ENCODE measurements at places on chromosomes 6 and 20. TPM values are rescaled to one million over a fixed set of nuclear protein-coding genes. Genes with fewer than 3 reads are reported as not detected.

The FAM83C gene
- total RNA-seq, result not detected

DNA sequence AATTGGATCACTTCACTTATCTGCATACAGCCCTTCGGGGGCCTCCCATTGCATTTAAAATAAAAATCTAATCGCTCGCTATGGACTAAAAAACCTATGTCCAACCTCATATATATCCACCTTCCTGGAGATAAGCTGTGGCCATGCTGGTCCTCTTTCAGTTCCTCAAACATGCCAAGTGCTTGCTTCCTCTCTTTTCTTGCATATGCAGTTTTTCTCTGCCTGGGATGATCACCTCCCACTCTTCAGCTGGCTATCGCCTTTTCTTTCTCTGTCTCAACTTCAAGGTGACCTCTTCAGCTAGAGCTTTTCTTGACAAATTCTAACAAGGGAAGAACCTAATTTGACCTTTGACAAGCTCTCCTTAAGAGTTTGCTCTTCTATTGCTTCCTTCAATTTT is 5.6 kb upstream of the TFB1M start:
- DNase-seq, result no peak

The ZSCAN31 gene
- 5.6 TPM for total RNA-seq

GRCh38 chr6:18329776-18330175 is 57.4 kb upstream of the RNF144B start:
- no peak for DNase-seq

The LY6G6F gene
- total RNA-seq, result not detected

DNA sequence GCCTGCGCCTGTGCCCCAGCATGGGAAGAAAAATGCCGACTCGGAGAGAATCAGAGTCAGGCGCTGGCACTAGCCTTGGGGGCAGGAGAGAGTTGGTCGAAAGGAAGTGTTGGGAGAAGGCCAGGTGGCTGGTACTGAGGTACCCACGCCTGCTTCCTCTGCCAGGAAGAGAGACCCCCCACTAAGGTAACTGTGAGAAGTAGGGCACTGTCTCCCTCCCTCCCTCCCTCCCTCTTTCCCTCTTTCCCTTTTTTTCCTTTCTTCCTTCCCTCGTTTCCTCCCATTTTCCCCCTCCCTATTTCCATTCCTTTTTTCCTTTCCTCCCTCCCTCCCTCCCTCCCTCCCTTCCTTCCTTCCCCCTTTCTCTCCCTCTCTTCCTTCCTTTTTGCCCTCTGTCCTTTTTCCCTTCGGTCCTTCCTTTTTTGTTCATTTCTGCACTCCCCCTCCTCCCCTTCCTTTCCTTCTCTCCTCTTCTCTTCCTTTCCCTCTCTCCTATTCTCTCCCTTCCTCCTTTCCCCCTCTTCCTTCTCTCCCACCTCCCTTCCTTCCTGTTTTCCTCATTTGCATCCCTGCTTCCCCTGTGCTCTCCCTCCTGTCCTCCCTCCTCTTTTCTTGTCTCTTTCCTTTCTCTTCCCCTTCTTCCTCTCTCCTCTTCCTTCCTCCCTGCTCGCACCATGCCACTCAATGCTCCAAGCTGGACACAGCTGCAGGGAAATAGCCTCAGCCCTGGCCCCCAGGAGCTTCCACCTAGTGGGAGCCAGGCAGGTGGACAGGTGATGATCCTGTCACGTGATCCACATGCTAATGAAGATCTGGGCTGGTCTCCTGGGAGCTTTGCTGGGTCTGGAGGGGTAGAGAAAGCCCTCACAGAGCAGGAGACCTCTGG is 148.0 kb downstream of the DHX35 start:
- no peak for DNase-seq

The GJA10 gene
- not detected for total RNA-seq

The CD2AP gene
- 43.3 TPM for total RNA-seq

DNA sequence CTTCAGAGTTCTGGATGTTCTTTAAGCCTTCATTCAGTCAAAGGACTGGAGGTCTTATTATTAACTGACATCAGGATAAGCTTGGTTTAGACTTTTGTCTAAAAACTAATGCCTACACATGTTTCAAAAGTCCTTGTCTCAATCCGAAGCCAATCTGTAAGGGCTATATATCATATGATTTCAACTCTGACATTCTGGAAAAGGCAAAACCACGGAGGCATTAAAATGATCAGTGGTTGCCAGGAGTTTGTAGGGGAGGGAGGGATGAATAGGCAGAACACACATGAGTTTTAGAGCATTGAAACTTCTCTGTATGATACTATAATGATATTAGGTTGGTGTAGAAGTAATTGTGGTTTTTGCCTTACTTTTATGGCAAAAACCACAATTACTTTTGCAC is 1285.8 kb upstream of the CITED2 start:
- DNase-seq, result no peak

DNA sequence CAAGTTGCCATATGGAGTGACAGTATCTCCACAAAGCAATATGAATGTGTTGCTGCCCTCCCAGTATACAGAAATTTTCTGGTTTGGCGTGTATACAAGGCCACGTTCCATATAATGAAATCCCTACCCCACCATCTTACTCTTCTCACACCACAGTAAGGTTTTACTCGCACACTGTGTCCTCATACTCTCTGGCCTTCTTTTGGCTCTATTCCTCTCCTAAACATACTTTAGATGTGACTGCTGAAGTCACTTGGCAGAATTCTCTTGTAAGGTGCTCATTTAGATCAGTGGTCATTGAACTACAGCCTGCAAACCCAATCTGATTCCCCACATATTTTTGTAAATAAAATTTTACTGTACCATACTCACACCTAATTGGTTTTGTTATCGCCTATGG is 123.2 kb downstream of the RFPL4B start:
- DNase-seq, result no peak

DNA sequence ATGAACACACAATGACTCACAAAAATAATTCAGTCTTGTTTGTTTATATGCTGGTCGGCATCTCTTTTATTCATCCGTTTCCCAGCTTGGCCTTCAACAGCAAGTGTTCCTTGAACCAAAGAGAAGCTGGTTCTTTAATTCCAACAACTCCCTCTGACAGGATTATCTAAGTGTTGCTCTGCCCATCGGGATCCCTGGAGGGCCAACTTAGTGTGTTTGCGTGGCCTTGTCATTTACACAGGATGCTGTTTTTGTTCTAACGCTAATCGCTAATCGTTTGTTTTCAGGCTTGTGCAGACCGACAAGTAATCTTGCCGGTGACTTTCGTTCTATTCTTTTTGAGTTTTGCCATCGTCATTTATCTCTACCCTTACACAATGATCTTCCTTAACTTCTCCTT is 267.4 kb upstream of the EXOC2 start:
- no peak for DNase-seq

DNA sequence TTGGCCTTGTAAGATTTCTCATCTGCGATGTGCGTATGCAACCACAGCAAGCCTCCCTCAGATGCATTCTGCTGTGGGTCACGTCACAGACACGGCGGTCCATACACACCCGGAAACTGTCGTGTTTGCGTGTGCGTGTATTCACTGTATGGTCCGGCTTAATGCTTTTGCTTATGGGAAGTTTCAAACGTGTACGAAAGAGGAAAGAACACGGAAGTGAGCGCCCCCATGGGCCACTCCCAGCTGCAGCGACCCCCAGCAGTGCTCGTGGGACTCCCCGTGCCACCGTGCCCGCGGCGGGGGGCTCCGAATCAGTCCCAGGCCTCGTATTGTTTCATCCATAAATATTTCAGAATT is 10.2 kb downstream of the DLL1 start:
- no peak for DNase-seq

DNA sequence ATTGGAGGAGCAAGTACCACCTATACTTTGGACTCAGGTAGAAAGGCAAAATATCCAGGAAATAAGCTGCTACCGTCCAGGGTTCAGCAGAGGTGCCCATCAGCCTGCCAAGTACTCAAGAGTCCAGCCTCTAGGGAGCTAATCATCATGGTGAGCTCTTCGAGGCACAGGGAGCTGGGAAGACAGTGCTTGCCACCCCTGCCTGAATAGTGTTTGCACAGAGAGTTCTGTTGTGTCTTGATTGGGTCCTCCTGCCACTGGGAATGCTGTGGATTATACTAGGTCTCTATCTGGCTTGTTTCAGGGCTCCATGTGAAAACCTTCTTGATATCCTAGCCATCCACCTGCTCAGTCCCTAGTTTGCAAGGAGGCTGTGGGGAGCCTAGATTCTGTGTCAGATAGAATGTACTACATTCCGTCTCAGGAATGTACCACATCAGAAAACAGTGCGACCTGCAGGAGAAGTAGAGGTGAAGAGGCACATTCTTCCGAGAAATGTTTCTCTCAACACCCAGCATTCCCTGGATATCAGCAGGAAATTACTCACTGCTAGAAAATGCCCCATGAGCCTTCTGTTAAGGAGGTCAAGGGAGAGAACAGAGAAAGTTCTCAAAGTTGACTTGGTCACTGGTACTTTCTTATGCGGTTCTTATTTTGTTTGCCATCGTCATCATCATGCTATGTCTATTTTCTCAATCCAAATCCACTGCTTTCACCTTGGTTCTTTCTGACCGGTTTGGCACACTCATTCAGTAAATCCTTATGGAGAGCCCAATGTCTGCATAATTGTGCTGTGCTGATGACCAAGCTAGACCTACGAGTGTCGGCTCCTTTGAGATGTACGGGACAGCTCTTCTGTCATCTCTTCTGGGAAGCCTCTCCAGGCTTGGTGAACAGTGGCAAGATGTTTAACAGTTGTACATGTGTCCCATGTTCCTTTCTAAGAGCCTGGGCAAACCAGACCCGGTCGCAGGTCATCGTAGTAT is 30.7 kb downstream of the PTPN1 start:
- peak; percentile 94 for DNase-seq

DNA sequence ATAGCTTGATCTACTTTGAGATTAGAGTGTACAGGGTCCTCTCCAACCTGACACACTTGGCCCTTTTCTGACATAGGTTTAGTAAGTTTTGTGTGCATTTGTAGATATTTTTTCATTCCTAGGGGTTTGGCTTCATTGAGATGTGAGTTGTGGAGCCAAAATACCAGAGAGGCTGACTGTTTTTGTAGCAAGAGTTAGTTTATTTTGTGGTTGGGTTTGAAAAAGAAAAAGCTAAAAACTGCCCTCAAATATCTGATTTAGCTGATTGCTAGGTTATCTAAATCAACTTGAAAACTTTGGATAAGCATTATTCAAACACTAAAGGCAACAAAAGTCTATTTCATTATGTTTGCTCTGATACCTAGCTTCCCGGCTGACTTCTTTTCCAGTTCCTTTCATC is 164.7 kb upstream of the CENPW start:
- no peak for DNase-seq

DNA sequence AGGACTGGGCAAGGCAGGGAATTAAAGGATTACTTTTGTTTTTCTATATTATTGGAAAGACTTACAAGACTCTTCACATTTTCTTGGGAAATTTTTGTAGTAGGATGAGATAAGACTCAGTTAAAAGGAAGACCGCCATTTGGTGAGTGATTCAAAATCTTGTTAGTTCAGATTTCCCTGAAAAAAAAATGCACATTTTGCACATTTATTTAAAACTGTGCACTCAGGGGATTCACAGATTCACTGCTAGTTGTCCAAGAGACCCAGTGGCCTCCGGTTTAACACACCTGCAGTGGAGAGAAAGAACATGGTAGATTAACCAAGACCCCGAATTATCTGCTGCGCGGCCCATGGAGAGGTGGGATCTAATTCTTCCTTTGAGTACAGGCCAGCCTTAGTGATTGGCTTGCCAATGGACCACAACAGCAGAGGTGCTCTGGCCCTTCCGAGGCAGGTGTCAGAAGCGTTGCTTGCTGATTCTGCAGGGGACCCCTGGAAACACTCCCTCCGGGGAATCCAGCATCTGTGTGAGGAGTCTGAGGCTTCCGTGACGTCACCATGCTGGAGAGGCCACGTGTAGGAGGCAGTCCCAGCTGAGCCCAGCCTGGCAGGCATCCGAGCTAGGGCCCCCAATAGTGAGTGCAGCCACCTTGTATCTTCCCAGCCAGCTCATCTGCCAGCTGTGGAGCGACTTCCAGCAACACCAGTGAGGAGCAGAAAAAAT is 68.9 kb downstream of the ZNF217 start:
- no peak for DNase-seq

DNA sequence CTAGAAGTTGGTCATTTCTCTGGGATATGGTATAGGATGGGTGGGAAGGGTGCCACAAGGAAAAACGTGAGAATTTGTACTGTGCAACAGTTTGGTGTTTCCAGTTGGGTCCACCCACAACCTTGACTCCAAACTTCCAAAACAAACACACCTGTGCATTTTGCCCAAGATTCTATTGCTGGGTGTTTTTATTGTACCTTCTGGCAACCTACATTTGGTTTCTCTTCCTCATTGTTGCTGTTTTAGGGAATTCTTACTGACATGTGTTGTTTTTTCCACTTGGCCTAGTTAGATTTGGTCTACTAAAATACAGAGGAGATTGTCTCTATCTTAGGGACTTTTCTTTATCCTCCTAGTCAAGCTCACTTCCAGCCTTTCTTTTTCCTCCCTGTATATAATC is 16.7 kb downstream of the TULP4 start:
- no peak for DNase-seq

The ASIP gene
- total RNA-seq, result not detected

DNA sequence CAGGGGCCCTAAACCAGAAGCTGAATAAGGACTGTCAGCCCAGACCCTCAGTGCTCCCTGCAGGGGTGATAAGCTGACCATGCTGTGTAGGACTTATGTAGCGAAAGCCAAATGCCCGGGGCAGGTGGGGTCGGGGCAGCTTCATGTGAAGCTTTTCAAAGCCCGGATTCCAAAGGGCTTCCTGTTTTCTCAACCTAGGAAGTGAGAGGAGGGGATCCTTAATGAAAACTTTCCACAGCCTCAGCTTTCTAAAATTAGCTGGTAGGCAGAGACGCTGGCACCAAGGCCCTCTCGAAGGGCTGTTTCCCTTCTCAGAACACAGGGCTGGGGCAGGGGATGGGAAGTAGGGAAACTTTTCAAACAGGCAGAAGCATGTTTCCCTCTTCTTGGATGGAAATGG is 148.9 kb downstream of the NFATC2 start:
- no peak for DNase-seq

The MAP7 gene
- 17.6 TPM for total RNA-seq

GRCh38 chr6:107712237-107712664 is 111.9 kb downstream of the SCML4 start:
- DNase-seq, result no peak

DNA sequence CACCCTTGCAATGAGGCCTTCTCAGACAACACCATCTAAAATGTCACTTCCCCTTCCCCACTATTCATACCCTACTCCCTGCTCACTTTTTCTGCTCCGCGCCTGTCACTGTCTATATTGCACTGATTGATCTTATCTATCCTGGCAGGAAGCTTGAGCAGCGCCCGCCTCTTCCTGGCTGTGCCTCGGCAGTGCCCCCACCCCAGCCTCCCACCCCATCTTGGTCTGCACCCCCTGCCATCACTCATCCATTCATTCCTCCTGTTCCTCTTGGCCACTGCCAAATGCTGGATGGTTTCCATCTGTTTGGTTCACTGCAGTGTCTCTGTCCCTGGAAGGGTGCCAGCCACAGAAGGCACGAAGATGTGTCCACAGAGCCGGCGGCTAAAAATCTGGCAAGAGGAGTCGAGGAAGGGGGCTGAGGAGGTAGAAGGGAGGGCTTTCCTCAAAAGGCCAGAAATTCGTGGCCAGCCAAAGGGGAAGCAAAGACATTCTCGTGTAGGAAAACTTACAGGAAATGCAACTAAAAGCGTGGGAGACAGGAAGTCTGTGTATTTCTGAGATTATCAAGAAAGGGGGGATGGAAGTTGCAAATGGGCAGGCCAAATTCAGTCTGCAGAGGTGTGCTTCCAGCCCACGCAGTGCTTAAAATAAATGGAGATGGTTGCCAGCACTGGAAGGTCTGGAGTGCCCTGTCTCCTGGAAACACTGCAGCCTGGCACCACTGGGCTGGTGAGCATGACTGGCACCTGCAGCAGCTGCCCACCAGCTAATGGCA is 27.6 kb downstream of the SYNJ2 start:
- DNase-seq, result no peak

- DNase-seq, result no peak
These were observed 499.6 kb downstream of the RFPL4B start for GRCh38 chr6:112846681-112847080.
